ENCODE measurements at places on chromosomes 6 and 20.

- no peak for DNase-seq
Observed at GRCh38 chr6:37845026-37845911, 25.7 kb downstream of the ZFAND3 start.

- DNase-seq, result no peak
Observed at GRCh38 chr20:10080574-10080973, 45.8 kb downstream of the ANKEF1 start.

GRCh38 chr20:49132995-49133478 is 55.1 kb downstream of the STAU1 start:
- DNase-seq, result no peak

- DNase-seq, result no peak
Observed at GRCh38 chr20:56278196-56278595, 29.7 kb downstream of the MC3R start.

- no peak for DNase-seq
Observed at GRCh38 chr6:130716466-130716865, 110.7 kb upstream of the SMLR1 start.

DNA sequence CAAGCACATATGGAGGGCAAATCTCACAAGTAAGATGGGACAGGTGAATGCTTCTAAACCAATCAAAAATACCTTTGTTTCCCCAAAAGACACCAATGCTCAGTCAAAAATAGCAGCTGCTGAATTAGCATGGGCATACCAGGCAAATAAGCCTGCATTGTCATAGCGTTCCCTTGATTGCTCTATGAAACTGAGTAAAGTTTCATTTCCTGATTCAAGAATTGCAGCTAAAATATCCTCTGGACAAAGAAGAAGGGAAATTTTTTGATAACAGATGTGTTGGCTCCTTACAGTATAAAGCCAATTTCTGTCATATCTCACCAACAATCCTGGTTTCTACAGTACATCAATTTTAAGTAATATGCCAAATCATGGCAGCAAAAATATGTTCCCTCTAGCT is 3.3 kb upstream of the TMEM14A start:
- DNase-seq, result no peak

DNA sequence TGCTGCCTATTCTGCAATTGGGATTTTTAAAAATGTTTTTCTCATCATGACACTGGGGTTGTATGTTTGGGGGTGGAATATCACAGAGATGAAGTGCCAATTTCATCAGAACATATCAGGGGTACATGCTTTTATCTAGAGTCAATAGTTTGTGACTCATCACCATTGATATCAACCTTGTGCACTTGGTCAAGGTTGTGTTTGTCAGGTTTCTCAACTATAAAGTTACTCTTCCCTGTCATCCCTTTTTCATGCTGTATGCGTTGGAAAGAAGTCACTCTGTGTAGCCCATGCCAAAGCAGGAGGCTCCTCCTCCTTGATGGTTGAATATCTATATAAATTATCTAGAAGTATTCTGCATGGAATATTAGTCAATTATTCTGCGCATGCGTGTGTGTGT is 145.4 kb upstream of the TSHZ2 start:
- DNase-seq, result no peak

DNA sequence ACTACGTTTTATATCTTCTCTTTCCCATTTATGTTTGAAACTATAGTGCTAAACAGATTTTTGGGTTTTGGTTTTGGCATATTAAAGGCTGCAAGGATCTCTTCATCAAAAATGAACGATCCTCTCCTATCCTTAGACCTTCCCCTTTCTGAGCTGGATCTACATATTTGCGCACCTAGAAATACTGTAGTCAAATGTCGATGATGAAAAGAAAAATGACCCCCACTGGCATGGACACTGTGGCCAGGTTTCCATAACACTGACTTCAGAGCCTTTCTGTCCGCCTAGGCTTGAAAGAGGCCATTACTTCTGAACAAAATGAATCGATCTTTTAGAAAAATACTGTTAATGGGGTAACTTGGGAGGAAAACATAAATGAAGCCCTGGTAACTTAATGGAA is 5.8 kb downstream of the FLRT3 start:
- no peak for DNase-seq

- no peak for DNase-seq
Observed at GRCh38 chr6:6758915-6759654, 170.6 kb downstream of the LY86 start.

GRCh38 chr6:160489091-160489490 is 140.9 kb downstream of the SLC22A3 start:
- DNase-seq, result no peak

DNA sequence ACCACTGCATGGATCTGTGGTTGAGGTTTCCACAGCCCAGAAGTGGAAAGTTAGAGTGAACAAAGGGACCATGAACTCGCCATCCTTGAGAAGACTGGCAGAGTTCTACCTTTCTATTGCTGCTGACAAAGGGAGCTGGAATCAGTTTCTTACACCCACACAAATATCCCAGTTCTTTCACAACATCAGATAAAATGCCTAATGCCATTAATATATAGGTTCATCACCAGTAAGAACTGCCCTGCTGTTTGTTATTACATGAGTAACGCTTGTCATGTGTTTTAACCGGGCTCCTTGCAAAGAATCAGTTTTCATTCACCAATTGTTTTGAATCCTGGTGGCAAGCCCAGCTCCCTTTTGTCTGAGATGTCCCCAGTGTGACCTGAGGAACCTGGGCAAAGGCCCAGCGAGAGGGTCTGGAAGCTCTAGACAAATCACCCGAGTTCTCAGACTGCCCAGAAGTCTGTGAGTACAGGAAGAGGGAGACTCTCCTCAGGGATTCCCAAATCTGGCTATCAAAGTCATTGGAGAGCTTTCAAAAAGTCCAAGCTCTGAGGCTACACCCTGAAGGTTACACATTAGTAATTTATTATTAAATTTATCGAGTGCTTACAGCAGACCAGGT is 7.5 kb upstream of the CD164 start:
- DNase-seq, result no peak

GRCh38 chr20:58028123-58028522 is 200.3 kb downstream of the ANKRD60 start:
- no peak for DNase-seq

DNA sequence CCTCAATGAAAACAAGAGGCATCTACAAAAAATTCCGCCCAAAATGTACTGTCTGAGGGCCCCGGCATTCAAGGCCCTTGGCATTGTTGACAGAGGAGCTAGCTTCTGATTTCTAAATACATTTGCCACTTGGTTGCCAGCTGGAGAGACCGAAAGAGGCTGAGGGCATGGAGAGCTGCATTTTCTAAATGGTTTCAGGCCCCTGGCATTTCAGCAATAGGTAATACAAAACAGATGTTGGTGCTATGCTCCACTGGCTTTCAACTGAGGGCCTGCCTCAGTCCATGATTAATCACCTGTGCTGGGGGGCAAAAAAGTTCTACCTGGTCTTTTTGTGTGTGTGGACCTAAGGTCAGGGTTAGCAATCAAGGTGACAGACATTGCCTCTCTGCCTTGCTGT is 79.5 kb upstream of the ISM1 start:
- no peak for DNase-seq

DNA sequence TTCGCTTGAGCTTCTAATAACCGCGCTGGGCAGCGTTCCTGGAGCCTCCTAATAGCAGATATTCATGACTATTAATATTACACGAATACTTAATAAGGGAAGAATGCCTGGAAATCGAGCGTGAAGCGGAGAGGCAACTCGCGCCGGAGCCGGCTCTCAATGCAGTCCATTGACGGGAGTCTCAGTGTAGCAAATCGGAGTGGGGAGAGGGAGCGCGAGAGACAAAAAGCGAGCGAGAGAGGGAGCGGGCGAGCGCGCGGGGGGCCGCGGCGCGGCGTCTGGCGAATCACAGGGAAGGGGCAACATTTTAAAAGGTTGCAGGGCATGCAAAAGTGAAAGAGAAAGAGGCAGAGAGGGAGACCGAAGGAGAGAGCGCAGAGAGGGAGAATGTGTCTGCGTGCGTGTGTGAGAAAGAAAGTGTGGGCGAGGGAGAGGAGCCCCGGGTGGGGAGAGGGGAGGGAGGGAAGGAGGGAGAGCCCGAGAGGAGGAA is 2.9 kb downstream of the TFAP2A start:
- no peak for DNase-seq

DNA sequence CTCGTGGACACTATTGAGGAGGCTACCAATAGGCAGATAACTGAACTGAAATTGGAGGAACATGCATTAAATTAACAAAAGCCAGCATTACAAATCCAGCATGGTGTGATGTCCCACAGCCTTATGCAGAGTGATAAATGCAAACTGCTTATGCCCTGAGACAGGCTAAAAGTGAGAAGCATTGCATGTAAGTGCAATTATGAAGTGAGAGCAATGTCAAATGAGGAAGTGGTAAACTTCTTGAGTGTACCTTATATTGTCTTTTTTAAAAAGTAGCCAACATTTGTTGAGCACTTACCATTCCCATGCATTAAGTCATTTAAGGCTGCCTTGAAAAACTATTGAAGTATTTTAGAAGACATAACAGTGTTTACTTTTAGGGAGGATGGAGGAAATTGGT is 212.2 kb downstream of the TBC1D7 start:
- DNase-seq, result no peak

DNA sequence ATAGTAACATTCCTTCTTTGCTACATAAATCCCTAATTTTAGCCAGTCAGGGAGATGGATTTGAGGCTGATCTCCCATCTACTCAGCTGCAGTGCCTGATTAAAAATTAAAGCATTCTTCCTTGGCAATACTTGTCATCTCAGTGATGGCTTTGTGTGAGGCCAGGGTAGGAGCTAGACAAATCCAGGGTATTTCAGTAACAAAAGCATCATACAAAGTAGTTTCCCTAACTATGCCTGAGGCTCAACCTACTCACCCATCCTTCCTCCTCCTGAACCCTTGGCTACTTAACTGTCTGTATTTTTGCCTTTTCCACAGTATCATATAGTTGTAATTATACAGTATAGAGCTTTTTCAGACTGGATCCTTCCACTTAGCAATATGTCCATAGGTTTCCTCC is 37.7 kb downstream of the HLA-DRB5 start:
- no peak for DNase-seq

GRCh38 chr6:133740816-133741215 is 148.1 kb upstream of the TCF21 start:
- DNase-seq, result no peak
